ENCODE measurements at places on chromosomes 2 and 18. TPM values are rescaled to one million over a fixed set of nuclear protein-coding genes. Genes with fewer than 3 reads are reported as not detected.
A peak's percentile ranks its signal among the peaks of the same experiment; 100 is the strongest.

The BCL2 gene
- total RNA-seq, result 11.6 TPM

GRCh38 chr2:29520001-29520400, 401.4 kb downstream of the ALK start:
- no peak for DNase-seq

- no peak for DNase-seq
Observed at GRCh38 chr2:211347328-211347727, 790.9 kb downstream of the CPS1 start.

DNA sequence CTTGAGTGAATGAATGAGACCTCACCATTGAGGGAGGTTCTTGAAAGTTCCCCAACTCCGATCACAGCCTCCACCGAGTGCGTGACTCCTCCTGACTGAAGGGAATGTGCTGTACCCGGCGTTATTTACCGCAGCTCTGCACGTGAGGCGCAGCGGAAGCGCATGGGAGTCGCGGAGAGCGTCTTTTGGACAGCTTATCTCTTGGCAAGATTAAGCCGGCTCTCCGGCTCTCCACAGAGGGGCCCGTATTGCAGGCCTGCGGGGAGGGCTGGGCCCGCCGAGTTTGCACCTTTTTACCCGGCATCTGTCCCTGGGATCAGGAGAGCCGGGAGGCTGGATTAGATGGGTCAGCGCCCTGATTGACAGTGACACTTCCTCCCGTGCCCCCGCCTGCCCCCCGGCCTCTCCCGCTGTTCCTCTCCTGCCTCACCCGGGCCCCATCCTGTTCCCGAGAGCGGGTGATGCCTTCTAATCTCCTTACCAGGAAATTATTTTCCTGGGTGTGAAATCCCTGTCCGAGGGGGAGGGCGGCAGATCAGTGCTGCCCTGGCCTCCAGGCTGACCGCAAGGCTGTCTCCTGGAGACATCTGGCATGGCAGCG, 176.3 kb downstream of the INHBB start:
- DNase-seq, result peak; percentile 79

GRCh38 chr18:34493566-34494358, 216.3 kb upstream of the DTNA start:
- DNase-seq, result peak; percentile 78

DNA sequence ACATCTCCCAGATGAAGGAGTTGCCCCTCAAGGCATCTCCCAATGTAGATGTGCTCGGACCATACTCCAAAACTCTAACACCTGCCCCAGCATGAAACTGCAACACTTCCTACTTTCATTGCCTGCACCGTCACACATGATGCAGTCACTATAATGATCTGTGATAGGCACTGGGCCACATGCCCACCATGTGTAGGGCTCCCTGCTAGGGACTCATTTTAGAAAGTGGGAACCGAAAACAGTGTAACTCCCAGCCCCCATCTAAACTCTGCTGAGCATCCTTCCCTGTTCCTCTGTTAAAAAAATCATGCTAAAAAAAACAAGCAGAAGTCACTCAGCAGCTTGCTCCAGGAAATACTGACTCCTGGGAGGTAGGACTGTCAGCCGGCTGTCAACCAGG, 496.1 kb upstream of the RAB6C start:
- DNase-seq, result no peak

- no peak for DNase-seq
Observed at GRCh38 chr18:8841781-8842485, 136.6 kb downstream of the MTCL1 start.

DNA sequence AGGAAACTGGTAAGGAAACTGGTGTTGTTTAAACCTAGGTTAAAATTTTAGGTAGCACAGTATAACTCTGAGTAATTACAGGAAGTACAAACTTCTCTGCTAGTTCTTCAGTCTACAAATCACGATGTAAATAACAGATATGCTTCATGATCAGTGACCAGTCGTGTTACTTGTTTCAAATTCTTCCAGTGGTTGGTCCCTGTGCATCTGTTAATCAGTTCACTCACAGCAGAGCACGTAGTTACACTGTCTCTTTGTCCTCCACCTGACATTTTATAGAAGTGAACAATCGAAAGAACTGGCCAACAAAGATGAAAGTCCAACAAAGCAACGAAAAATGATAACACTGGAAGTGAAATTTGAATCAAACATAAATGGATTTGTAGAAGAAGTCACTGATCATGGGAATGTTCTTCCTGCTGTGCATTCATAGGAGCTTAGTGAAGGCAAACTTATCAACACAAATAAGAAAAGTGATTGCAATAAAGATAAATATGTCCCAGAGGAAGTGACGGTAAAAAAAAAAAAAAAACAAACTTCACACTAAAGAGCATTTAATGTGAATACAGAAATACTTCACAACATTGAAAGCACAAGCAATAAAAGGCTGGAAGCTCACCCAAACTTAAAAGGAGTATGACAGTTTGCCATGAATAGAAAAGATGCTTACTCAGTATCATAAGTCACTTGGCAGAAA, 7.0 kb downstream of the EIF2AK2 start:
- DNase-seq, result no peak

DNA sequence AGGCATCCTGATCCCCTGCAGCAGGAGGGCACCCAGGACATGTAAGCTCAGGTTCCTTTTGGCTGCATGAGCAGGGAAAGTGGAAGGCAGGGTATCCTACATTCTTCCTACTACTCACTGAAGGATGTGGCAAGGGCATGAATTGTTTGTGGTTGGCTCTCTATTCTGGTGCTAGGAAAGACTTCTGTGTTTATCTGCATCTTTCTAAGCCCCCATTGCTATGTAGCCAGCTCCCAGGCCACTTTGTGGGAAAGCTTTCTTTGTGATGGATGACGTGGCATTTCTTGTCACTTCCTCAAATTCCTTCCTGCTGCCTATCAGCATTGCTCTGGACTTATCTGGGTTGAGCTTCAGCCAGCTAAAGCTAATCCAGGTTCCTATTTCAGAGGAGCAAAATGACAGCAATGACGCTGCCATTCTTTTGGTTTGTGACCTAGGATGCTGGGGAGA, 46.2 kb downstream of the MEIS1 start:
- DNase-seq, result no peak
